Activated naive CD4-positive, alpha-beta T cell treated with anti-CD3 and anti-CD28 coated beads, Interleukin-2, amount 10 ng/mL, durations not matched to agents 5 hours and 36 hours (primary cell): ENCODE measurements at places on chromosomes 2 and 18. TPM values are rescaled to one million over a fixed set of nuclear protein-coding genes. Genes with fewer than 3 reads are reported as not detected.

The LHCGR gene
- total RNA-seq: not detected

The GAL3ST2 gene
- 0.20 TPM for total RNA-seq

The FBXO41 gene
- 16.4 TPM for total RNA-seq

The PLCL1 gene
- total RNA-seq: 2.6 TPM

The ABHD1 gene
- 0.51 TPM for total RNA-seq

The LRRTM4 gene
- total RNA-seq: not detected

The MALL gene
- total RNA-seq: not detected

The FMNL2 gene
- total RNA-seq: 0.75 TPM

The FBXO15 gene
- 0.43 TPM for total RNA-seq

The BIRC6 gene
- 100 TPM for total RNA-seq
